ENCODE measurements at places on chromosomes 4 and X.

GRCh38 chr4:149972407-149972806 is 105.8 kb upstream of the DCLK2 start:
- no peak for DNase-seq

GRCh38 chr4:74682567-74683359 is 111.6 kb downstream of the BTC start:
- no peak for DNase-seq

- DNase-seq, result no peak
Observed at GRCh38 chr4:140943486-140944198, 187.5 kb upstream of the TBC1D9 start.

GRCh38 chrX:136148391-136148790 is 1.1 kb downstream of the FHL1 start:
- DNase-seq, result no peak

- no peak for DNase-seq
Observed at GRCh38 chr4:114601304-114602052, 2.9 kb downstream of the UGT8 start.

- no peak for DNase-seq
Observed at GRCh38 chr4:123546573-123547060, 150.0 kb downstream of the SPRY1 start.

DNA sequence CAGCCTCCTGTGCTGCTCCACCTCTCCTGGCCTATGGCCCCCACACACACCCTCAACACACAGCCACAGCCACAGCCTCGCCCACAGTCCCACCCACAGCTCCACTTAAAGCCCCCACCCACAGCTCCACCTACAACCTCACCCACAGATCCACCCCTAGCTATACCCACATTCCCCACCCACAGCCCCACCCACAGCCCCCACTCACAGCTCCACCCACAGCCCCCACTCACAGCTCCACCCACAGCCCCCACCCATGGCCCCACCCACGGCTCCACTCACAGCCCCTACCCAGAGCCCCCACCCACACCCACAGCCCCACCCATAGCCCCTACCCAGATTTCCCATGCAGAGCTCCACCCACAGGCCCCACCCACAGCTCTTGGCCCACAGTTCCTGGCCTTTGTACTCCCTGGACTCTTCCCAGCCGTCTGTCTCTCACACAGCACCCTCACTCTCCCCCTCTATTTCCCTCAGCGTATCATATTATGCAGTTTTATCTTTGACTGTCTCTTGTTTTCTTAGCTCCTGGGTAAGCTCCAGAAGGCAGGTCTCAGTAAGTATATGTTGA is 322.5 kb downstream of the EVC2 start:
- no peak for DNase-seq

- DNase-seq, result no peak
Observed at GRCh38 chrX:149961572-149961971, 23.3 kb upstream of the EOLA2 start.

GRCh38 chrX:124229374-124229773 is 103.1 kb upstream of the TEX13D start:
- no peak for DNase-seq

GRCh38 chrX:39716401-39716800 is 381.4 kb downstream of the BCOR start:
- DNase-seq, result no peak

- no peak for DNase-seq
Observed at GRCh38 chr4:16289897-16290554, 63.8 kb upstream of the TAPT1 start.

DNA sequence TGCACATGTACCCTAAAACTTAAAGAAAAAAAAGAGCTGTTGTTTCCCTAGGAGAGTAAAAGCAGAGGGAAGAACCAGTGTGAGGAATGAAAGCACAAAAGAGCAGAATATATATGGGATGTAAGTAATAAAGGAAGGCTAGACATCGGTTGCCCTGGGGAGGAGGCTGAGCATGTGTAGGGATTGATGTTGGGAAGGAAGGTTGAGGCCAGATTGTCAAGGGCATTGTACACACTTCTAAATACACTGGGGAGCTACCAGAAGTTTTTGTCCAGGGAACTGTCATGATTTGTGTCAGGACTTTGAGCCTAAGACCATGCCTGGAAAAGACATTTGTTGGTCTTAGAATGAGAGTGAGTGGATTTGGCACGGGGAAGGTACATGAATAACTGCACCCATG is 467.1 kb downstream of the GPAT3 start:
- no peak for DNase-seq

GRCh38 chr4:94641702-94642560 is 115.8 kb upstream of the BMPR1B start:
- no peak for DNase-seq

DNA sequence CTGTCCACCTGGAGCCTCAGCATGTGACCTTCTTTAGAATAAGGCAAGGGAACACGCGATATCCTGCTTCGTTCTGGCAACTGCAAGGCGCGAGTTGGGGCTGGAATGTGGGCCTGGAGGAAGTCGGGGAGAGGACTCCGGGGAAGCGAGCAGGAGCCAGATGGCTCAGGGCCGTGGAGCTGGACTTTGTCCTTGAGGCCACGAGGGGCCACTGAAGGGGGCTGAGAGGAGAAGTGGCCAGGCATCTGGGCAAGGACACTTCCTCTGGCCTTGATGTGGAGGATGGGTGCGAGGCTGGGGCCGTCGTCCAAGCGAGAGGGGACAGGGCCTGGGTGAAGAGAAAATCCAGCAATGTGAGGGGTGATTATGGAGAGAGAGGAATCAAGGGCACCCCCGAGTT is 12.2 kb upstream of the DUSP9 start:
- DNase-seq, result no peak

DNA sequence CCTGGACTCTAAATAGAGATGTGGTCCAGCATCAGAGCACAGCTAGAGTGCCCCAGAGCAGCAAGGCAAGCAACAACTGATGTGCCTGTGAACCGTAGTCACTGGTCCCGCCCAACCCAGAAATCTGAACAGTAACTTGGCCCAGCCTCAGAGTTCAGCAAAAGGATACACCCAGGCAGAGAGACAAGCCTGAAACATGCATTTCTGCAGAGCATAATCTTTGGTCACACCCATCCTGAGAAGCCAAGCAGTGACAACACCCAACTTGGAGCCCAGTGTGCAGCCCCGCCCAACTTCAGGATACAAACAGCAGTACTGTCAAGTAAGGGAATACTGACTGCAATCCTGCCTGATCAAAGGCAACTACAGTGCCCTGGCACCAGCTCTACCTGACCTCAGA is 78.9 kb downstream of the CCDC160 start:
- no peak for DNase-seq

GRCh38 chr4:61923179-61923578 is 723.1 kb downstream of the ADGRL3 start:
- no peak for DNase-seq

GRCh38 chr4:153832720-153833287 is 43.9 kb upstream of the SFRP2 start:
- no peak for DNase-seq

DNA sequence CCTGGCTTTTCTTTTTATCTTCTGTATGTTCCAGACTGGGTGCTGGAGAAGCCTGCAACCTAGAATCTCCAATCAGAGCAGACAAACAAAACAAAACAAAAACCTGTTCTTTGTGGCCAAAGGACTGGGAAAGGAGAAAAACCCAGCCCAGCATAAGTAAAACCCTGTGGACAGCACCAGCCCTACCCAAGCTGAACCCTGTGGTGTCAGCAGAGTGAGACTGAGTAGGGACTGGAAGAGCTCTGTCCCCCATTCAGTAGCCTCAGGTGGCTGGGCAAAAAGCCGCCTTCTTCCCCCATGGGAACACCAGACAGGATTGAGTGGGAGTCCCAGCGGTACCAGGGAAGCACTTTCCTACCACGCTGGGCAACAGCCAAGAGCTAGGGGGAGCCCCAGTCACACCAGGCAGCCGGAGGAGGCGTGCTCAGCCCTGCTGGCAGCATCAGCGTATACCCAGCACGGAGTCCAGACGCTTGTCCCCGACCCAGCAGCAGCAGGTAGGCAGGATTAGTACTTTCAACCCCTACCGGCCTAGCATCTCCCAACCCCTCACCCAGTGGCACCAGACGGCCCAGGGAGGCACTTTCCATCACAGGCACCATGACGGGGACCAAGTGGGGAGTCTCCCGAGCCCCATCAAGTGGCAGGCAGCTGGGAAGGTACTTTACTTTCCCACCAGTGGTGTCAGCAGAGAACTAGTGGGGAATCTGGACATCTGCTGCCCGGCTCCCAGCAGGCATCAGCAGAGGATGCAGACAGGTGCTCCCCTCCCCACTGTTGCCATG is 8.6 kb upstream of the JADE3 start:
- peak; percentile 31 for DNase-seq

DNA sequence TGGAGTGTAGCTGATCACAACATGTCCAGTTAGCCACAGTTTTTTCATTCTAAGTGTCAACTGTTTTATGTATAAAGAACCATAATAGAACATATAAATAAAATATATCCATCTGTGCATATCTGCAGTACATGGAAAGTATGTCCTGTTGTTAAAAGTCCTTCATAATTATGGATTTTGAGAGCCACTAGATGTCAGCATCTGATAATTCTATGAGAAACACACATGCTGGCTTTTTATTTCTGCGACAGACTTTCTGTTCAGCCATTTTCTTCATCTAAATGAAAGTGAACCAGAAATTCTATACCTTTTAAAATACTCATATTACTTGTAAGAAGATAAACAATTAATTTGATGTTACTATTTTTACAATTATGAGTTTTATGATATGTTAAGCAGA is 251.5 kb downstream of the GPM6A start:
- DNase-seq, result no peak

- no peak for DNase-seq
Observed at GRCh38 chrX:71910986-71911730, 513 bp downstream of the NHSL2 start.

DNA sequence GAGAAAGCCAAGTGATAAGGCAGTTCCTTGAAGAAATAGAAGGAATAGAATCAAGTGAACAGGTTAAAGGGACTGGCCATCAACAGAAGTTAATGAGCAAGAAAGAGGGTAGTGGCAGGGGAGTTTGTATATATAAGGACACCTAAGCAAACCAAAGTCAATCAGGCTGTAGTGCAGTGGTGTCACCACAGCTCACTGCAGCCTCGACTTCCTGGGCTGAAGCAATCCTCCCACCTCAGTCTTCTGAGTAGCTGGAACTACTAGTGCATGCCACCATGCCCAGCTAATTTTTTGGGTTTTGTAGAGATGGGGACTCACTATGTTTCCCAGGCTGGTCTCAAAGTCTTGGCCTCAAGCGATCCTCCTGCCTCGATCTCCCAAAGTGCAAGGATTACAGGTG is 15.9 kb downstream of the ACOT9 start:
- DNase-seq, result no peak

DNA sequence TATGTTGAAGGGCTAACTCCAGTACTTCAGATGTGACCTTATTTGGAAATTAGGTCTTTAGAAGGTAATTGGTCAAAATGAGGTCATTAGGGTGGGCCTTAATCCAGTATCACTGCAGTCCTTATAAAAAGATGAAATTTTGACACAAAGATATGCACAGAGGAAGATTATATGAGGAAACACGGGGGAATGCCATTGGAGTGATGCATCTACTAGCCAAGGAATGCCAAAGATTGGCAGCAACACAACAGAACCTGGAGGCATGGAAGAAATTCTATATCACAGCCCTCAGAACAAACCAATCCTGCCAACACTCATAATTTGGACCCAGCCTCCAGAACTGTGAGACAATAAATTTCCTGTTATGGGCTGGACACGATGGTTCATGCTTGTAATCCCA is 17.6 kb downstream of the TRIM61 start:
- DNase-seq, result no peak

GRCh38 chr4:4647041-4647440 is 105.2 kb upstream of the STX18 start:
- no peak for DNase-seq

DNA sequence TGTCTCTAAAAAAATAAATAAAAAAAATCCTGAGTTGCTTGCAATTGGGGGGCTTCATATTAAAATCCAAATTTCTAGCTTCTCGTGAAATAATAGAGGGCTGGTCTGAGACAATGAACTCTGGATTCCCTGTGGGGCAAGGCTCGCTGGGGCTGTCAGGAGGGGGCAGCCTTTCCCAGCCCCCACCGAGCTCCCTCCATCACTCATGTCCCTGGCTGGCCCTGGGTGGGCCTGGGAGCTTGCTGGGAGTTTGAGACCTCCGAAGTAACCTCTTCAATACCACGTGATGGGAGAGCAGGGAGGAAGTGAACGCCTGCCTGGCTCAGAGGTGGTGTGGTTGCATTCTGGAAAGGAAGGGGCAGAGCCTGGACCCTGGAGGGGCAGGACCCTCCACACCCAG is 54.0 kb upstream of the AFAP1 start:
- DNase-seq, result no peak

DNA sequence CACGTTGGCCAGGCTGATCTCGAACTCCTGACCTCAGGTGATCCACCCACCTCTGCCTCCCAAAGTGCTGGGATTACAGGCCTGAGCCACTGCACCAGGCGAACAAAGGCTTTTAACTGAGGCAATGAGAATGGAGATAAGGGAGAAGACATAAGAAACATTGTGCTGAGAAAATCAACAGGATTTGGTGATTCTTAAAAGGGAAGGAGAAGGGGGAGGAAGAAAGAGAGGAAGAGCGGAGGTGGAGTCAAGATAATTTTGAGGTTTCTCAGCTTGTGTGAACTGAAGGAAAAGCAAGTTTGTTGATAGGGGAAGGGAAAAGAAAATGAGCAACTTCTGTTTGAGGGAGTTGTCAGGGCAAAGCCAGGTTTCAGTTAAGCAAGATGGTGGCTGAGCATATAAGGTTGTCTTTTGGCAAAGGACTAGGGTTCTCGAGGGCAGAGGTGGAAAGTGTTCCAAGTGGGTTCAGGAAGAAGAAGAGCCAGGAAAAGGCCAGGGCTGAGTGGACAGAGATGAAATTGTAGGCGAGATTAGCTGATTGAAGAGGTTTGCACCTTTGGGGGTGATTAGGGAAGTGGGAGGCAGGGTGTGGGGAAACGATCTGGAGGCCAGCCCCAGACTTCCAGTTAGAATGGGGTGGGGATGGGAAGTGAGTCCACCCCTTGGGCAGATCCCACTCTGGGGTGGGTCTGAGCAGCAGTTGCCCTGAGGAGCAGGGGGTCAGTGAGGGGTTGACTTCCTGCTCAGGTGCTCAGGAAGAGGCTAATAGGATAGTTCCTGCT is 7.8 kb downstream of the DOCK11 start:
- DNase-seq, result no peak

GRCh38 chrX:31245714-31246113 is 173.9 kb upstream of the FTHL17 start:
- DNase-seq, result no peak

DNA sequence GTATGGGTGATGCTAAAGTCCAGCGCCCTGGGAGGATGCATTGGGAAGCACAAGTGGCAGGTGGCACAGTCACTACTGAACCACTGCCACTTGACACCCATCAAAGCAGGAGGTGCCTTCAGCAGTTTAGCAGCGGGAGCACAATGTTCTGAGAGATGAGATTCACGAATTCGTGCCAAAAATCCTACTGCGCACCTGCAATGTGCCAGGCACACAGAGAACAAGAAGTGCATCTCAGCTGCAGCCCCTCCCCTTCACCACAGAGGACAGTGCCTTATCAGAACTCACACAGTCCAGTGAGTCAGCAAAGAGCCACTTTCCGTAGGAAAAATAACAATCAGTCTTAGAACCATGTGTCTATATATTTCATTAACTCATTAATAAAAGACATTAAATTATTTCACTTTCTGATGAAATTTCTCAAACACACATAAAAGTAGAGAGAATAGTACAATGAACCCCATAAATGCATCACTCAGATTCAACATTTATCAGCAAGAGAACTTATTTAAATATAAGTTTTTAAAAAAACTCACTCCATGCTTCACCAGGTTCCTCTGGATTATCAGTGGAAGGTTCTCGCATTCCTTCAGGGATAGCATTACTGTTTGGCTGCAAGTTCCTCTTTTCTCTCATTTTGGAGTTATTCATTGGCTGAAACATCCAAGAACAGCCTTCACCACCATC is 47.0 kb downstream of the BEND2 start:
- no peak for DNase-seq

GRCh38 chr4:168522356-168522755 is 25.5 kb downstream of the PALLD start:
- no peak for DNase-seq
